ENCODE measurements at places on chromosomes 3 and 15.

DNA sequence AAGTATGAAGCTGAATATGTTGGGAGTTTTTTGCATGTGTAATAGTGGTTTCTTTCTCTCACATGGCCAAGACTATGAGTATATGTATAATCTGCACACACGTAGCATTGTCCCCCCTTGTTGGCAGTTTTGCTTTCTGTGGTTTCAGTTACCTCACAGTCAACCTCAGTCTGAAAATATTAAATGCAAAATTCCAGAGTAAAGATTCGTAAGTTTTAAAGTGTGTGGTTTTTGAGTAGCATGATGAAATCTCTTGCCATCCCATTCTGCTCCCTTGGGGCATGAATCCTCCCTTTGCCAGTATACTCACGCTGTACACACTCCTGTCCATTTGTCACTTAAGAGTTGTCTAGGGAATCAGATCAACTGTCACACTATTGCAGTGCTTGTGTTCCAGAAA lies 742.0 kb upstream of the CCDC54 start:
- DNase-seq, result no peak

- DNase-seq, result peak; percentile 34
Observed at GRCh38 chr15:92906563-92907081, 6.5 kb downstream of the CHD2 start.

GRCh38 chr3:63863150-63864007 lies at the start of the genes ATXN7 and THOC7:
ATXN7 (plus strand) TSS chr3:63863867; CDS start chr3:63912599, 48,732 bp downstream.
THOC7 (minus strand) TSS chr3:63863805; CDS start chr3:63863790, 15 bp downstream.
- peak; percentile 90 for DNase-seq

- DNase-seq, result peak; percentile 15
Observed at GRCh38 chr3:51819709-51820406, 40.8 kb upstream of the IQCF6 start.

- DNase-seq, result no peak
Observed at GRCh38 chr3:108486338-108486737, 24.1 kb downstream of the MYH15 start.
